ENCODE measurements at places on chromosomes 1 and 21.

DNA sequence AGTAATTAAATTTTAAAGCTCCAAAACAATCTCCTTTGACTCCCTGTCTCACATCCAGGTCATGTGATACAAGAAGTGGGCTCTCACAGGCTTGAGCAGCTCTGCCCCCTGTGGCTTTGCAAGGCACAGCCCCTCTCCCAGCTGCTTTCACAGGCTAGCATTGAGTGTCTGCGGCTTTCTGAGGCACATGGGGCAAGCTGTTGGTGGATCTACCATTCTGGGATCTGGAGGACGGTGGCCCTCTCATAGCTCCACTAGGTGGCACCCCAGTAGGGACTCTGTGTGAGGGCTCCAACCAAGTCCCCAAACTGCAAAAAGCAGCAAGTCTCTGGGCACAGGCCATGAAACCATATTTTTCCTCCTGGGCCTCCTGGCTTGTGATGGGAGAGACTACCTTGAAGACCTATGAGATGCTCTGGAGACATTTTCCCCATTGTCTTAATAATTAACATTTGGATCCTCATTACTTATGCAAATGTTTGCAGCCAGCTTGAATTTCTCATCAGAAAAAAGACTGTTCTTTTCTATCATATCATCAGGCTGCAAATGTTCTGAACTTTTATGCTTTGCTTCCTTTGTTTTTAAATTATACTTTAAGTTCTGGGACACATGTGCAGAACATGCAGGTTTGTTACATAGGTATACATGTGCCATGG, 554.1 kb upstream of the OLFM3 start:
- peak; percentile 17 for DNase-seq

DNA sequence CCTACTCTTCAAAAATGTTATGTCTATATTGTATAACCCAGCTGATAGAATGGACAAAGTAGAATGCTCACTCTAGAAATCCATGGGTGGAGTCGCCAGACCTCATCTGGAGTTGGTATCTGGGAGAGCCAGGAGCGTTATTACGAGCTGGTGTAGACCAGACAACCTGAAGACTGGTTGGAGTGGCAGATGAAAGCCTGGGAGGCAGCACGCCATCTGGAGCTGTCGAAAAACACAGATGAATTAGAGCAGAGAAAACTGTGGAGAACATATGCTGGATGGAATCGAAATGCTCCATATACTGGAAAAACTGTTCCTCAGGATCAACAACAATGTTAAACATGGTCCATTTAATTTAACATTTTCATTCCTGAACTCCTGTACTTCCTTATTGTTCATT, 333.6 kb downstream of the KCTD3 start:
- no peak for DNase-seq

GRCh38 chr1:223796210-223796609, 49.5 kb downstream of the TP53BP2 start:
- DNase-seq = no peak

DNA sequence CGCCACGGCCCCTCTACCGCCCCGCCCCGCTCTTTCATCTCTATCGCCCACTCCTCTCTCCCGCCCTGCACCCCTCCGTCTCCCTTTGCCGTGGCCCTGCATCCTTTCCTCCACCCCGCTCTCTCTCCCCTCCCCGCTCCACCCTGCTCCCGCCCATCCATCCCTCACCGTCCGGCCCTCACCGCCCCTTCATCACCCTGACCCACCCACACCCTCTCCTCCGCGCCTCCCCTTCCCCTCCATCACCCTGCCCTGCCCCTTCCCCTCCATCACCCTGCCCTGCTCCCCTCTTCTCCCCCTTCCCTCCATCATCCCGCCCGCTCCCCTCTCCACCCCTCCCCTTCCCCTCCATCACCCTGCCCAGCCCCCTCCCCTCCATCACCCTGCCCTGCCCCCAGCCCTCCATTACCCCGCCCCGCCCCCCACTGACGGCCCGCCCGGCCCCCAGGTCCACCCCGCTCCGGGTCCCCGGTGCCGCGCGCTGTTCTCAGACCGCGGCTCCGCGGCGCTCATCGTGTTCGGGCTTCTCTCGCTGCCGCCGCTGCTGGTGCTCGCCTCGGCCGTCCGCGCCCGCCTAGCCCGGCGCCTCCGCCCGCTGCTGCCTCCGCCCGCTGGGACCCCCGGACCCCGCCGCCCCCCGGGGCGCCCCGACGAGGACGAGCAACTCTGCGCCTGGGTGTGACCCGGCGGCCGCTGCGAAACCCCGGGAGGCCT, 6.2 kb upstream of the ANKRD65 start:
- DNase-seq = no peak

DNA sequence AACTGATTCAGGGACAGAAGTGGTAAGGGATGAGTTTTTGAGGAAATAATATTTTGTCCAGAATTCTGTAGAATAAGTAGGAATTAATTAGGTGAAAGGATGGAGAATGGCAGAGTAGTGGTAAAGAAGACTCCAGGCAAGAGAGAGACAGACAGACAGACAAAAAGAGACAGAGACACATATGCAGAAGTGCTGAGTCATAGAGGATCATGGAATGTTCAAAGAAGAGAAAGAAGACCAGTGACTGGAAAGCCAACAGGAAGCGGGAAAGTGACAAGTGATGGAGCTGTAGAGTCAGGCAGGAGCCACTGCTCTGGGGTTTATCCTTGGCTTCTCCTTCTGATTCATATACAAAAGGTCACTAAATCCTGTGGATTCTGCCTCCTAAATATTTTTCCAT, 85.9 kb downstream of the UROD start:
- DNase-seq = peak; percentile 27

GRCh38 chr1:17437580-17438317, 1.7 kb downstream of the RCC2 start:
- DNase-seq = peak; percentile 37

GRCh38 chr1:232602622-232603021, 27.3 kb downstream of the SIPA1L2 start:
- DNase-seq = no peak

DNA sequence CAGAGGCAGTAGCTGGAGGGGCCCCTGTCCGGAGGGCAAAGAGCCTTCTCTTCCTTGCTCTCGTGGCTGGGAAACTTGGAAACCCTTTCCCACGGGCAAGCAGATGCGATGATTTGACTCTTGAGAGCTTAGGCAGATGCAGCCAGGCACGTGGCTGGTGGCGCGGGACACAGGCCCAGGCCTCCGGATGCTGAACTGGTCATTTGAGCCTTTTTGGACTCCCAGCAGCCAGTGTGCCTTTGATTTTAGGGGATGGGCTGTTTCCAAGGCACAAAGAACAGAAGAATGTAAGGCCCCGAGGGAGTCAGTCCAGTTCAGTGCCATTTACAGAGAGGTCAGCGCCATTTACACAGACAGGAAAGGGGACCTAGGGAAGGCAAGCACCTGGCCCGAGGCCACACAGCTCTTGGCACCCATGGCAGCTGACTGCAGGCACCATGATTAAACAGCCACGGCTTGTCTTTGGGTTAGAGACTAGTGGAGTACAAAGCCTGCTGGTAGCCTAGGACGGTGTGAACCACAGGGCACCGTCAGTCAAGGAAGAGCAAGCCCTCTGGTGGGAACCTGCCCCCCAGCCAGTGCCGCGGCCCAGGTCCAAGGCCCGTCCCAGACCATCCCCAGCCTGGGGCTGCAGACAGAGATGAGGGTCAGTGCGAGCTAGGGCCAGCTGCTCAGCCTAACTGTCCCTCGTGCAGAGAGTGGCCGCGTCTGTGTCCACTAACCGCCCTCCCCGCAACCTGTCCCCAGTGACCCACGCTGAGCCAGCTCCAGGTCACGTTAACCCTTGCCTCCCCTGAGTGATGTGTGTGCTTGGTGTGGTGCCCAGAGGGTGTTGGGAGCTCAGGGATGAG, 20.4 kb upstream of the CCDC27 start:
- DNase-seq = no peak

DNA sequence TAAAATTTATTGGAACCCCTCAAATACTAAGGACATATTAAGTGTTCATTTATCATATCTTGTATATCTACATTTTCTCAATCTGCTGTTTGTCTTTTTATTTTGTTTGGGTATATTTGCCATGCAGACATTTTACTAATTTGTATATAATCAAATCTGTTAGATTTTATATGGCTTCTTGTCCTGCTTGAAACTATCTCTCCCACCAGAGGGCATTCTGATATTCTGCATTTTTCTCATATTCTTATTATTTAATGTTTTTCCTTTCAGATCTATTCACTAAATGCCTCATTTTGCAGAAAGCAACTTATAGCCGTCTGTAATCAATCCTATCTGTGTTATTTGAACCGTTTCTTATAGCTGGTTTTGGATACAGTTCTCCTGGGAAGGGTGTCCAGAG, 745.5 kb downstream of the LRRIQ3 start:
- DNase-seq = peak; percentile 1

Data from iris pigment epithelial cell (primary cell).